ENCODE measurements at places on chromosomes 2 and 18.

GRCh38 chr2:223283329-223283728, 231.3 kb downstream of the KCNE4 start:
- DNase-seq: no peak

- DNase-seq: no peak
Observed at GRCh38 chr2:113113807-113114206, 13.6 kb upstream of the IL1RN start.

DNA sequence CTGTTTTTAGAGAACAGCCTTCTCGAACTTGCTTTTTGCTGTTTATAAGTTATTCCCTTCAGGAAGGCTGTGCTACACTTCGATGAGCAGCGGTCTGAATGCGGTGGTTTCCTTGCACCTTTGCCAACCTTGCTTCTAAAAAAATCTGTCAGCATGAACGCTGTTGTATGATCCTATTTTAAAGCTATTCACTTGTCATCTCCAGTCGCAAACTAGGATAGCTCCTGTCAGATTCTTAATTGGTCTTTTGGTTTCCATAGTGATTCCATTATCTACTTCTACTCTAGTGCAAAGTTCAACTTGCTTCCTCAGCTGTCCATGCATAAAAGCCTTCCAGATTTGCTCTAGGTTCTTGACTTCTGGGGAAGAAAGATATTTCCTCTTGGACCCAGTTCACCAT, 76.3 kb upstream of the GALNT3 start:
- no peak for DNase-seq

- no peak for DNase-seq
Observed at GRCh38 chr18:44842588-44843412, 162.1 kb downstream of the SETBP1 start.

- no peak for DNase-seq
Observed at GRCh38 chr2:55907686-55908085, 15.9 kb downstream of the EFEMP1 start.

DNA sequence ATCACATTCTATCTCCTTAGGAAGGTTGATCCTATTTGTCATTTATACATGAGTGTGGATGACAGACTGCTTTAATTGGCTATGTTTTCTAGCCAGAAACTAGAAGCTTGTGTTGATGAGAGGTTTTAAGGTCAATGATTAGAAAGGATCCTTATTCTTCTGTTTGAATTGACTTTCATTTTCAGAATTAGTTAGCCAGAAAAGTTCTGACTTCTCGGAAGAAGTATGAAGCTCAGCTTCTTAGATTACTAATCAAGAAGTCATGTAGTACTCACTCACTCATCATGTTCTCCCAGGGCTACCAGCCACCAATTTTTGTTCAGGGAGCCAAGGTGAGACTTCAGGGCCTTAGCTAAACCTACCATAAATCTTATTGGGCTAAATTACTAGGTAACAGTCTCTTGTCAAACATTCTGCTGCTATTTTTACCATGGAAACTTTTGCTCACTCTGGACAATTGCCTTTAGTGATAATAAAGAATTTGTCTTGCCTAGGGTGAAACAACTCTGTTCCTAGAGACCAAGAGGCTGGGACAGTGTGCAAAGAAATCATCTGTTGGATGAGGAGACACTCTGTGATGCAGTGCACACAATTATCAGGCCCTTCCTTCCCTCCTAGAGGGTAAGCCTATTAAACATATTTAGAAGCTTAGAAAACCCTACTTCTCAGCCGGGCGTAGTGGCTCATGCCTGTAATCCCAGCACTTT, 111.6 kb upstream of the DNMT3A start:
- peak; percentile 55 for DNase-seq

DNA sequence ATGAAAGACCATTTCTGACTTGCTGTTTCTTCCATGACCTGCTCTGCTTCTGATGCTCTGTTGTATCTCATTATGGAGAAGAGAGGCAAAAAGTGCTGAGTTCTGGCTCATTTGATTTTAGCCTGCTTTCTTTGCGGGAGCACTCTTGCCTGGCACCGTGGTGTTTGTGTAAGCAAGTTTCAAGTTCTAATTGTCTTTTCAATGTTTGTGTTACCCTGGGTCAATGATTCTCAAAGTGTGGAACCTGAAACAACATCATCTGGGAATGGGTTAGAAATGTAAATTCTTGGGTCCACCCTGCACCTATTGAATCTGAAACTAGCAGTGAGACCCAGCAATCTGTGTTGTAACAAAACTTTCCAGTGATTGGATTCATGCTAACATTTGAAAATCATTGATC, 85.5 kb upstream of the STON1 start:
- DNase-seq: no peak

DNA sequence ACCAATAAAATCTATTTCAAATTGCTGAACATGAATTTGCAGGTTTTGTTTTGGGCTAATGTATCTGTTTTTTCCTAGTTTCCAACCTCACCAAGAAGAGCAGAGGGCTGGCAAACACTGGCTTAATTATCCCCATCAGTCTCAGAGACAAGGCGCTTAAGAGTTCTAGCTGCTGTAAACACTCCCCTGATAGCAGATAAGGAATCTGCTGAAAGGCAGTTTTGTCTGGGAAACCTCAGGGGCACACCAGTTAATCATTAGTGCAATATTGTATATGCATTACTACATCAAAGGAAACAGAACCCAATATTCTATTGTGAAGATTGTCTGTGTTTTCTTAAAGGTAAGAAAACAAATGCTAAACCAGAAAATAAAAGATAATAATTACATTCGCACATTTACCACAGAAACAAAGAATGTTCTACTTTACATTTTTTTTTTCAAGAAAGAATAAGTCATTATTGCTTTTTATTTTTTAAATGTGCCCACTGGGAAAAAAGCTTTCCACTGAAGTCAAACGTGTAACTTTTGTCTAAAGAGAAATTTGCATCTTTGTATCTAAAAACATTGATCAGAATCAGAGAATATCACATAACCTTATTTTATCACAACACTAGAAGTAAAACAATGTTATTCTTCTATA, 179.1 kb downstream of the ERBB4 start:
- DNase-seq: no peak

DNA sequence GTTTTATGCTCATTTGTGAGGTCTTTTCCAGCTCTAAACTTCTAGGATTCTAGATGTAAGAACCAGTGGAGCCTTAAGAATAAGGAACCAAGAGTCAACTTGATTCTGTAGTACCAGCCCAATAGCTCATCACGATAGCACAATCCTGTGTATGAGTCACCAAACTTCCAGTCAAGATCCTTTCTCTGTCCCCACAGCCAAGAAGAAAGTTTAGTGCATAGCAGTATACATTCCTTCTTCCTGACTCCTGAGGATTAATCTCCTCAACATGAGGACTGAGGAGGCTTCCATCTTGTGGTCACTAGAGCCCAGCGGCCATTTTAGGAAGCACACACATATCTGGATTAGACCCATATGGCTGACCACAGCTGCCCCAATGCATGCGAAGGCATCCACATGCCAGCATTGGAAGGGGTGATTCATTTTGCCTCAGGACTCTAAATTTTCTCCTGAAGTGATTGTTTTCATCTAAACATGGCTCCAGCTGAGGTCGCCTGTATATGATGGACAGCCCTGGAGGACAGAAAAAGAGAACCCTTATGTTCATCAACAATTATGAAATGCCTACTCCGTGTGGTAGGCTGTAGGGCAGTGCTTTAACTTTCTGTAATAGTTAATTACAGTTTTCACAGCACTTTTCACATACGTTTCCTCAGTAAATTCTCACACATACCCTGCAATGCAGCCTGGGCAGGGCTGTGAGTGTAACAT, 53.5 kb downstream of the RASGRP3 start:
- DNase-seq: no peak

DNA sequence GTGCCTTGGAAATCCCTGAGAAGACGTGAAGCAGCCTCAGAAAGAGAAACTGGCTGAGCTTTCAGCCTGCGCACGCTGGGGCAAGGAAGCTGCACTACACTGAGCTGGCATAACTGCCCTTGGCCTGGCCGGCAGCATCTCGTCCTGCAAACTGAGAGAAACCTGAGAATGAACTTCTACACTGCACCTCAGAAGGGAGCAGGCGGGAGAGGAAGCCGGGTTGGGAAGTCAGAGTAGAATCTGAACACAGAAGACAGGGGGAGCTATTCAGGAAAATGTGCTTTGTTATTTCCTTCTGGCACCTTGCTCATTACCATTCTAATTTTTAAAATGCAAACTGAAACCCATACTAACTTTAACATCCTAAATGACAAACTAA, 70.9 kb downstream of the ZEB2 start:
- DNase-seq: no peak

DNA sequence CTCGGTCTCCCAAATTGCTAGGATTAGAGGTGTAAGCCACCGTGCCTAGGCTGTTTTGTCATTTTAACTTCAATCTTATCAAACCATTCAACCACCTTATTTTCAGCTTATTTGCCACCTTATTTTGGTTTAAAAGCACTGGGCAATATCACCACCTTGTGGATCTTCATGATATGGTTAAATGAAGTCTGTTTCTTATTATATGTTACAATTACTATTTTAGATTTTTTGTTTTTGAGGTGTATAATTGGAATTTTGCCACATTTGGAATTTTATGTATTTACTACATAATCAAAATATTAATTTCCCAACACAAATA, 43.8 kb upstream of the SCN9A start:
- no peak for DNase-seq

- DNase-seq: no peak
Observed at GRCh38 chr18:33560686-33561370, 17.2 kb upstream of the ASXL3 start.

- DNase-seq: no peak
Observed at GRCh38 chr2:1848599-1848995, 104.3 kb upstream of the PXDN start.

- no peak for DNase-seq
Observed at GRCh38 chr2:156327835-156328695, 4.5 kb downstream of the NR4A2 start.
